ENCODE measurements at places on chromosomes 6 and 20.

- no peak for DNase-seq
These were observed 14.1 kb upstream of the OSER1 start for GRCh38 chr20:44224637-44225036.

- no peak for DNase-seq
These were observed 282.2 kb downstream of the PTPRK start for GRCh38 chr6:128238225-128238624.

- DNase-seq: no peak
These were observed 172.6 kb upstream of the BMP5 start for GRCh38 chr6:56047931-56048540.

- no peak for DNase-seq
These were observed 14.0 kb upstream of the PLCB1 start for GRCh38 chr20:8118039-8118438.

GRCh38 chr6:160679402-160679769, 15.3 kb upstream of the LPA start:
- no peak for DNase-seq

GRCh38 chr20:3768342-3769130, 983 bp upstream of the ADISSP start:
- peak; percentile 76 for DNase-seq

DNA sequence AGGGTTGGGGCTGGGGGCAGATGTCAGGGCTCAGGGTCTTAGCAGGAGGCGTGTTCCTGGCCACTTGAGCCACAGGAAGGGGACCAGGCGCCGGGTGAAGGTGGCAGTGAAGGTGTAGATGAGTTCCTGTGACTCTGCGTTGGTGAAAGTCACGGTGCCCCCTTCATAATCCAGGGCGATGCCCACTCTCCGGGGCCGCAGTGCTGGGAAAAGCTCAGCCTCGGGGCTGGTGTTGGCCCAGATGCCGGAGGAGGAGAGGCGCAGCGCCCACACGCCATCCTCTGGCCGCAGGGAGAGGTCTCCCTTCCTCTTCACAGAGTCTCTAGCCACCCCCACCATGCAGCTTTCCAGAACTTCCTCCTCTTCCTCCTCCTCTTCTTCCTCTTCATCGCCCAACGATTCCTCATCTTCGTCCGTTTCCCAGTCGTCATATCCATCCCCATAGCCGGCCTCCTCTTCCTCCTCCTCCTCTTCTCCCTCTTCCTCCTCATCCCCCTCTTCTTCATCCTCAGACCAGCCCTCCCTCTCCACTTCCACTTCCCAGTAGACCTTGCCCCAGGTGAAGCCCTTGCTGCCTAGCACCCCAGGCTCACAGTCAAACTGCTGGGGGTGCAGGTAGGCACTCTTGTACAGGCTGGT, 22.6 kb downstream of the TRIM15 start:
- no peak for DNase-seq

GRCh38 chr6:151389618-151390275, 1.6 kb downstream of the ZBTB2 start:
- no peak for DNase-seq

- no peak for DNase-seq
These were observed 50.9 kb downstream of the GPR63 start for GRCh38 chr6:96786336-96786735.

GRCh38 chr6:15654250-15654649, 8.6 kb downstream of the DTNBP1 start:
- no peak for DNase-seq

- DNase-seq: no peak
These were observed 241.8 kb downstream of the CDH4 start for GRCh38 chr20:61493798-61494305.

GRCh38 chr6:148907573-148907972, 160.7 kb downstream of the UST start:
- no peak for DNase-seq

DNA sequence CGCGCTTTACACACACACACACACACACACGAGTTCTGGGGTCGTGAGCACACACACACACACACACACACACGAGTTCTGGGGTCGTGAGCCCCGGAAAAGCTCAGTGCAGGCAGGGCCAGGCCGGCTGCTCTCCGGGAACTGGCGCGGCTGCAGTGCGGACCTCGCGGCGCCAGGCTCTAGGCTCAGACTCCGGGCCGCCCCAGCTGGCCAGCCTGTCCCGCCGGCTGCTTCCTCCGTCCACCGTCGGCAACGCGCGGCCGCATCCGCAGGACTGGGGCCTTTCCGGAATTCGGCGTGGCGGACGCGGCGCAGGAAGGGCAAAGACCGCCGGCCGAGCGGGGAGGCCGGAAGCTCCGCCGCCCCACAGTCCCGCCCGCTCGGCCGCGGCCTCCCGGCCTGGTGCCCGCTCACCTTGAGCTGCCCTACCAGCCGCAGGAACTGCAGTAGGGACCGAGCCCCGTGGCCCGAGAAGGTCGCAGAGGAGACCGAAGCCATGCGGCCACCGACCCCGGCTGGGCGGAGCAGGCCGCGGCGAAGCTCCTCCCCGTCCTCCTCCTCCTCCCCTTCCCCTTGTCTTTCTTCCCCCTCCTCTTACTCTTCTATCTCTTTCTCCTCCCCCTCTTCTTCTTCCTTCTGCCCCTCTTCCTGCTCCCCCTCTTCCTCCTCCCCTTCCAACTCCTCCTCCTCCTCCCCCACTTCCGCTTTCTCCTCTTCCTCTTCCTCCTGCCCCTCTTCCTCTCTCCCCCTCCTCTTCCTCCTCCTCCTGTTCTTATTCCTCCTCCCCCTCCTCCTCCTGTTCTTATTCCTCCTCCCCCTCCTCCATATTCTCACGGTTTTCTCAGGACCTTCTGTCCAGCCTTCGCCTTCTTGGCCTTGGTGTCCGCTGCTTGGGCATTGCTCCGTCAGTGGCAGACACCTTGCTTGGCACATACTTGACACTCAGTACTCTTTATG, at the start of gene HDDC2:
TSS of gene HDDC2 (minus strand) at position 533 of the 957 bp plus-strand sequence. CDS start at position 498, 35 bp downstream.
- peak; percentile 29 for DNase-seq

GRCh38 chr6:79713701-79714322, 82.7 kb downstream of the SH3BGRL2 start:
- DNase-seq: peak; percentile 10

- no peak for DNase-seq
These were observed 67.6 kb downstream of the PSMG4 start for GRCh38 chr6:3326184-3326971.

- DNase-seq: no peak
These were observed 70.3 kb downstream of the ANKEF1 start for GRCh38 chr20:10105046-10105445.

- no peak for DNase-seq
These were observed at the start of gene PPP1R14C for GRCh38 chr6:150142670-150143515. Gene PPP1R14C (plus strand): TSS chr6:150143044. CDS start chr6:150143193, 149 bp downstream.

GRCh38 chr20:54515793-54516628, 40.6 kb downstream of the DOK5 start:
- no peak for DNase-seq

- no peak for DNase-seq
These were observed 106.4 kb upstream of the TAB2 start for GRCh38 chr6:149211046-149211571.

GRCh38 chr6:116556814-116557415, 3.4 kb downstream of the CALHM4 start:
- no peak for DNase-seq

DNA sequence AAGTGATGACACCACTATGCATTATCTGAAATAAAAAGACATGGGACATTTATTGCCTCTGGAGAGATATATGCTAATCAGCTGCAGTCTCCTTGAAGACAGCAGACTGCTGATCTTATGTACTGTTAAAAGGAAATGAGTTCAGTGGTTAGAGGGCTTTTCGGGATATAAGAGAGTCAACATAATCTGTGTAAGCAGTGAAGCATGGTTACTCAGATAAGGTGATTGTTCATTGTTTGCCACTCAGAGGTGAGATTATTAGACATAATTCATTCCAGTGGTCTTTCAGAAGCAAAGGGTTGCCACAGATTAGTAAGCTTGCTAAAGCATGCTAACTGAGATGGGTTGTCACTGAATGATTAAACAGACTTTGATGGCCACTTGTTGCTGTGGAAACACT, 1450.7 kb upstream of the ADGRB3 start:
- DNase-seq: no peak

GRCh38 chr6:31681135-31681671, 336 bp upstream of the LY6G5C start:
- DNase-seq: no peak

- DNase-seq: no peak
These were observed 45.1 kb downstream of the CPNE5 start for GRCh38 chr6:36793913-36794712.

DNA sequence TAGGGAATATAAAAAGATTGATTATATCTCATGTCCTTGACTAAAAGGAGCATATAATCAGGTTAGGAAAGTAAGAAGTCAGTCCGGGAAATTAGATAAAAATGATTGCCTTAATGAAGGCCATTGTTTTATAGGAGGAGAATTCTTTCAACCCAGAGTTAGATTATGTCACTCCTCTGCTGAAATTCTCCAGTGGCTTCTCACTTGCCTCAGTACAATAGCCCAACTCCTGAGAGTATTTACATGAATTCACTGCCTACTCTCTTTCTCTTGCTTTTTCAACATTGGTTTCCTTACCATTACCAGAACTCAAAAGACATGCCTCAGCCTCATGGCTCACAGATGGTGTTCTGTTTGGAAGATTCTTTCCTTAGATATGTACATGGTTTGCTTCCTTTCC, 114.9 kb downstream of the EPHA7 start:
- no peak for DNase-seq

DNA sequence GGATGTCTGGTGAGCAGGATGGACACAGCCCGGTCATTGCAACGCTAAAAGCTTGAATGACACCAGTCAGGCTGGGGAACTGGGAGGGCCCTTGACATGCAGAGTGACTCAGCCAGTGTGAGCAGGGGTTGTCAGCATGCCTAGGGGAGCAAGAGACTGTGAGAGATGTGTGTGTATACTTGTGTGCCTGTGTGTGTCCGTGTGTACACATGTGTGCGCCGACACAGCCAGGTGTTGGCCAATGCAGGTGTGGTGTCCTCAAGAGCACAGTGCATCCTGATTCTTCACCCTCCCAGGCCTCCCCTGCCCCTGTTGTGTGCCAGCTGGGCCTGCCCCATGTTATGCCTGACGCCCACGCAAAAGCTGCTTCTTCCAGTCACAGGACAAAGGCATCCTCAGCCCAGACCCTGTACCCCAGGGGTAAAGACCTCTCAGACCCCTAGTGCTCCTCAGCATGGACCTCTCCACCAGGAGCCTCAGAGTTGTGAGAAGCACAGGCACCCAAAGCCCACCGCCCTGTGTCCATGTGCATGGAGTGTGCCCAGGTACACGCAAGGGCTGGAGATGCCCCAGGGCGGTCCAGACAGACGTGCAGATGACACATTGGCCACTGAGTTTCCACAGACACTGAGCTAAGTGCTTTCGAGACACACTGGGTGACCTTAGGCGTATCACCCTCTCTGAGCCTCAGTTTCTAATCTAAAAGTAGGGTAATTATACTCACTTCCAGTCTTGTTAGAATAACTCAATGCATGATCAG, 16.6 kb downstream of the NRSN2 start:
- no peak for DNase-seq

DNA sequence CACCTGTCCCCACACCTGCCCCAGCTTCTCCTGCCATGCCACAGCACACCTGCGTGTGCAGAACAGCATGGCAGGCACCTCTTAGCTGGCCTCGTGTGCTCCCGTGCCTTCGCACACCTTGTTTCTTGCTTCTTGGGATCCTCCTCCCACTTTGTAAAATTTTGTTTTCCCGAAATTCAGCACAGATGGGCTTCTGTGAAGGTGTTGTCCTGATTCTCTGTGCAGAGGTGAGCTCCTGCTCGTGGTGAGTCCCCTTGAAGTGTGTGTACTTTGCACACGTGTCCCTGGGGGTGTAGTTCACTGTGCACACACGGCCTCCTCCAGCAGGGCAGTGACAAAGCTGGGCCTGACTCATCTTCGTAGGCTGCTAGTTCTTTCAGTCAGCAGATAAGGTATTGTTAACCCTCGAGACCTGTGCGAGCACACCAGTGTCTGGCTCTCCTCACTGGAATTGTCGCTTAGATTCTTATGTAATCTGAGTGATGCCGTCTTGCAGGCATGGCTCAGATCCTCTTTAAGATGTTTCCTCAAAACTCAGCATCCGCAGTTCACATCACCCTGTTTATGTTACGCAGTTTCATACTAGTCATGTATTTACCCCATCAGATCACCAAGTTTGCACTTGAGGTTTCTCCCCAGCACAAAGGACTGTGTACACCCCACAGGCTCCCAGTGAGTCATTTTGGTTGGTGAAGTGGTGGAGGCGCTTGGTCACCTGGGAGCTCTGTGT, 77.7 kb downstream of the CDYL start:
- no peak for DNase-seq

DNA sequence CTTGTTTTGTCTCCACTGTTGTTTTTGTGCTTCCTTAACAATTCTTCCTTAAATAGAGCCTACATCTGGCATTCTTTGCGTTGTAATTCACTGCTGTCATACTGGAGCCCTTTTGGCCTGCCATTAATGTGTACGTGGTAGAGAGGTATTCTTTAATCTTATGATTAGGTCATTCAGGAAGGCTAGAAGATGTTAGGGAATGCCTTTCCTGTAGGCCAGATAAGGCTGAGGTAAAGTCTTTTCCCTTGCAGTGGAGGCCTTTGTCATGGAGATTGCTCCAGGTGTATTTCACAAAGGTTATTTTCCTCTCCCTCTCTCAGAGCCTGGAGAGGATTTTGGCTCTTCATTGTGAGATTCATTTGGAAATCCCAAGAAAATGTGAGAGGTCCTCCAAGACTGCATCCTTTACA, 146.9 kb downstream of the FUT9 start:
- no peak for DNase-seq

- no peak for DNase-seq
These were observed 6.0 kb upstream of the PTGIS start for GRCh38 chr20:49573900-49574416.

DNA sequence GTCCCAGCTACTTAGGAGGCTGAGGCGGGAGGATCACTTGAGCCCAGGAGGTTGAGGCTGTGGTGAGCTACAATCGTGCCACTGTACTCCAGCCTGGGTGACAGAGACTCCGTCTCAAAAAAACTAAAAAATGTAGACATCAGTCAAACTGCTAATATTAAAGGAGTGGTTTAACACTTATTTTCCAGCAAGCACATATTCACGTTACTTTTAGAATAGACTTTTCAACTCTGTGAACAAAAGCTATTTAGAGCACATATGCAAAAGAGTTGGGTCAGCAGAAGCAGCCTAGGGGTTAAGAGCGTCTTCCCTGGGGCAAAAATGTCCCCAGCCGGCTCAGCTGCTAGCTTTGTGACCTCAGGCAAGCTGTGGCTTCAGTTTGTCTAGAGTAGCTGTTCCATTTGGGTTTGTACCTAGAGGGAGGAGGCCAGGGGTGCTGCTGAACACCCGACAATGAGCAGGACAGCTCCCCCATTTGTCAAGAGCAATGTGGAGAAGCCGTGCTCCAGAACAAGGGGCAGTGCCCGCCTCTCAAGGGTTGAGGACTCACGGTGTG, 62.5 kb upstream of the PTGIS start:
- DNase-seq: no peak

DNA sequence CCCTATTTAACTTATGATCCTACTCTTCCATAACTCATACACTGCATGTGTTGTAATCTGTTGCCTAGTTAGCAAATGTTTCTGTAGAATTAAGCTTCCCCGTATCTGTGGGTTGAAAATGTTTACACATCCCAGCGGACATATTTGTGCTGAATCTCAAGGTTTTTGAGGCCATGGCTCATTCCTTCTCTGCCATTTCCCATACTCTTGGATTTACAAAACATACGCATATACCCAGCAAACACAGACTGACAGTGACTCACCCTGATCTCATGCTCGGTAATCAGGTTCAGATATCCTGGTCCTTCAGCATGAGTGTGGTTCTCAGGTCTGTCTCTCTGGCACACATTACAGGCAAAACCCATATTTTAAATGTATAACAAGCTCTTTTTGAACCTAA, 58.7 kb downstream of the AGPAT4 start:
- DNase-seq: no peak

Measured in stimulated activated CD4-positive, alpha-beta T cell treated with anti-CD3 and anti-CD28 coated beads, TNF-alpha, amount 100 ng/mL, for 4 hours (primary cell).